Choroid plexus epithelial cell (primary cell): ENCODE measurements at places on chromosomes 16 and 17.

- DNase-seq = no peak
Measured at GRCh38 chr16:9365370-9365728, 273.9 kb downstream of the HAPSTR1 start.

GRCh38 chr16:12729448-12729847, 74.2 kb downstream of the CPPED1 start:
- DNase-seq = peak; percentile 66

DNA sequence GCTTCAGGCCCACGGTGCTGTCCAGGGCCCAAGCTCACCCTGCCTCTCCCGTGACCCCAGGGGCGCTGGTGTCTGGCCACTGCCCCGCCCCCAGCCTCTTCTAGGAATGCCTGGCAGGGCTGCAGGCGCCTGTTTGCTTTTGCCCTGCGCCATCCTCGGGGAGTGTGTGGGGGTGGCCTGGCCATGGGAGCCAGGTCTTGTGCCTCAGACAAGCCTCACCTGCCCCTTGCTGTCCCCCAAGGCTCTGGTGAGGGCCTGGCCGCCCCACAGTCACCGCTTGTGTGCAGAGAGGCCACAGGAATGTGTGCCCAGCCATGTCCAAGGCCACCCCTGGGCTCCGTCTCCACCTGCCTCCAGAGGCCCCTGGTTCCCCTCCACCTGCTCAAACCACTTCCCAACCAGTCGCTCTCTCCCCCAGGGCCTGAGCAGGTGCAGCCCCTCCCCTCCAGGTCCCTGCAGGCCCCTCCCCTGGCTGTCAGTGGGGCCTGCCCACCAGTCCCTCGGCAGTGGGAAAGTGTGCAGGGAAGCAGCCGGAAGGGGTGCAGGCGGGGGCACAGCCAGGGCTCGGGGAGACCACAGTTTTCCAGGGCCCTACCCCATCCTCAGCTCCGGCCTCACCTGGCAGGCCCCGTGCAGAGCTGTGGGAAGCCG, 841 bp upstream of the IGFALS start:
- no peak for DNase-seq

GRCh38 chr16:88072571-88073001, 121.4 kb downstream of the BANP start:
- DNase-seq = no peak

DNA sequence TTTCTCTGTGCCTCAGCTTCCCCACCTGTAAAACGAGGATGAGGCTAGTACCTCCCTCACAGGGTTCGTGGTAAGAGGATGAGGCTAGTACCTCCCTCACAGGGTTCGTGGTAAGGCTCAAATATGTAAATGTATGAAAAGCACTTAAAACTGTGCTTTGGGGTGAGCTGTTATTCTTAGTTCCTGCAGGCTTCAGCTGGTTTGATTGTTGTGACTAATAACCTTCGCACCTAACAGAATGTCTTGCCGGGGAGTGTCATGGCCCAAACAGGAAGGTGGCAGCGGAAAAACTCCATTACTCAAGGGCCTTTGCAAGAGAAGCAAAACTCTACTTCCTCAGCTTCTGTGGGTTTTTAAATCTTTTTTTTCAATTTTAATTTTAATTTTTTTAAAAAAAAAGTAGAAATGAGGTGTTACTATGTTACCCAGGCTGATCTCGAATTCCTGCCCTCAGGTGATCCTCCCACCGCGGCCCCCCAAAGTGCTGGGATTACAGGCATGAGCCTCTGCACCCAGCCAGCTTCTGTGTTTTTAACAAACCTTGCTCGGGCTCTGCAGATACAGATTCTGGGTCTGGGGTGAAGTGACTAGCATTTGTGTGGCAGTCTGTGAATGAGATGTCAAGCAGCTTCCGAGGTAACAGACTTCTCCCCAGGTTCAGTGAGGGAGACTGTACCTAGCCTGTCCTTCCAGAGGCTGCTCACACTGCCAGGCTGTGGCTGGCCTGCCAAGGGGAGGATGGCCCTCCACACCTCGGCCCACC, 103.0 kb downstream of the RAB11FIP4 start:
- no peak for DNase-seq

DNA sequence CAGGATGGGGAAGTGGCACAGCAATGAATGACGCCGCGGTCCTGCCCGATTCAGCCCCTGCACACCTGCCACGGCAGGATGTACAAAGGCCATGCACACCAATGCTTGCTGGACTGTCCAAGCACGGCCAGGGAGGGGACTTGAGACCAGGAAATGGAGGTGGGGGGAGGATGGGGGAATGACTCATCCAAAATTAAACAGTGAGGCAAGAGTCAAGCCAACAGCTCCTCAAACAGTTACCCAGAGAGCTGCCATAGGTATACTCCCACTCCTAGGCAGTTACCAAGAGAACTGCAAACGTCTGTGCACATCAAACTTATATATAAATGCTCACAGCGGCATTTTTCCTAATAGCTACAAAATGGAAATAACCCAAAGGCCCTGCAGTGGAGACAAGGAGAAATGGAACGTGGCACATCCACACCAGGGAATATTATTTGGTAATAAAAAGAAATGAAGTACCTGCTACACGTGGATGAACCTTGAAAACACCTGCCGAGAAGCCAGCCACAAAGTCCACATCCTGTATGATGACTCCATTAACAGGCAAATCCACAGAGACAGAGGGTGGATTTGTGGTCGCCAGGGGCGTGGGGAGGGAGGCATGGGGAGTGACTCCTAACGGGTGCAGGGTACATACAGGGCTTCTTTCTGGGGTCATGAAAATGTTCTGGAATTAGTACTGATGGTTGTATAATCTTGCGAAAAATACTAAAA, 54.1 kb downstream of the VAC14 start:
- DNase-seq = peak; percentile 83

DNA sequence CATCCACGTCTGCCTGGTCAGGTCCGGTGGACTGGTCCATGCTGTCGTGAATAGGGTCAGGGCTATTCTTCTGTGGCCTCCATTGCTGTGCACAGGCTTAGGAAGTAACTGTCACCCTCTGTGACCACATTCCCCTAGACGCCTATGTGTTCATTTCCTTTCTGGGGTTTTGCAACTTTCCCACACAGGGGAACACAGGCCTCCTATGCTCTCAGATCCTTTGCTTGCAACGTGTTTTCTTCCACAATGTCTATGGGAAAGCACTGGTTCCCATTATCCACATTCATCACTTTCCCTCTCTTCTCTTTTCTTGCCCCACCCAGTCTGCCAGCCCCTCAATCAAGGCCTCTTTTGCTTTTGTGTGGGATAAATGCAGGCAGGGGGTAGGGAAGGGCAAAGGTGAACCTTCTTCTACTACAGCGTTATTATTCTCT, 43.2 kb upstream of the DNAJA2 start:
- DNase-seq = no peak

GRCh38 chr17:22695228-22695619, 1002.9 kb downstream of the KCNJ18 start:
- DNase-seq = no peak

- peak; percentile 55 for DNase-seq
Measured at GRCh38 chr17:71337938-71338337, 782.9 kb upstream of the SOX9 start.

DNA sequence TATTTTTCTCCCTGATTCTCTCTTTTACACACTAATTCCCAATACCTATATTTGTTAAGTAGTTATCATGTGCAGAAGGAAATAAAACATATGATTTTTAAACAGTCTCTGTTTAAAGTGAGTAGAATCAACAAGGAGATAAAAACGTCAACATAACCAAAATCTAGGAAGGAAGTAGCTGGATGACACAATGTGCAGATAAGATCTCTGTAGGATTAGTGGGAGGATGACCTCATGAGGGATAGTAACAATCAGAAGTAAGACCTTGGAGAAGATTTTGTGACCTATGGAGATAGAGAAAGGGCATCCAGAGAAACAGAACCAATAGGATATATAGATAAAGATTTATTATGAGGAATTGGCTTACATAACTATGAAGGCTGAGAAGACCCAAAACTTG, 262.6 kb upstream of the CDH11 start:
- no peak for DNase-seq

DNA sequence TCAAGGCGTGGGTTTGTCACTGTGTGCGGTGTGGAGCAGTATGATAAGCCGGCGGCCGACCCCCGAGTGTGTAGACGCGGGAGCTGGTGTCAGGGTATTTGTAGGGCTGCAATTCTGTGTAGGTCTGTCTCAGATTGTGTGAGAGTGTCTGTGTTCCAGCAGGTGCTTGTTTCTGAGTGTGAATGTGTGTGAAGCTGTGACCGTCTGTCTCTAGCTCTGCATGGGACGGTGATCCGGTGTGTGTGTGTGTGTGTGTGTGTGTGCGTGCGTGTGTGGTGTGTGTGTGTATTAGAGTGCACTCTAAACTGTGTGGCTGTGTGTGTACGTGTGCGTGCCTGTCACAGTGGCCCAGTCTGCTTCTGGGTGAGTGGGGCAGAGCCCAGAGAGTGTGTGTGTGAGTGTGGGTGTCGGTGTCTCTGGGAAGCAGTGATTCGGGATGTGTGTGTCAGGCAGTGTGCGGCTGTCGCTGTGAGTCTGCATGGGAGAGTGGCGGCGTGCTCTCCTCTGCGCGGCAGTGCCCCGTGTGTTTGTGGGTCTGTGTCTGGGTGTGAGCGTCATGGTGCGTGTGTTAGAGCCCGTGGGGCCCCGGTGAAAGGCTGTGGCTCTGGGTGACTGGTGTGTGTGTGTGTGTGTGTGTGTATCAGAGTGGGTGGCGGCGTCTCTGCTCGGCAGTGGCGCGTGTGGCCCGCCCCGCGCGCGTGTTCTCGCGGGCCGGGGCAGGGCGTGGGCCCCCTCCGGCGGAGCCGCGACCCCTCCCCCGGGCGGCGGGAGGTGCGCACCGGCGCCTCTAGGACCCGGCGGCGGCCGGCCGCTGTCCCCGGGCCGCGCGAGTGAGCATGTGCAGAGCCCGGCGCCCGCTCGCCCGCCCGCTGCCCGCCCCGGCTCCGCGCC, at the start of gene WSCD1:
Gene WSCD1 (plus strand): TSS at position 841 of the 891 bp plus-strand sequence. CDS start 10,280 bp downstream, outside the sequence.
- no peak for DNase-seq

GRCh38 chr17:62933501-62934385, 32.3 kb upstream of the TANC2 start:
- peak; percentile 29 for DNase-seq

DNA sequence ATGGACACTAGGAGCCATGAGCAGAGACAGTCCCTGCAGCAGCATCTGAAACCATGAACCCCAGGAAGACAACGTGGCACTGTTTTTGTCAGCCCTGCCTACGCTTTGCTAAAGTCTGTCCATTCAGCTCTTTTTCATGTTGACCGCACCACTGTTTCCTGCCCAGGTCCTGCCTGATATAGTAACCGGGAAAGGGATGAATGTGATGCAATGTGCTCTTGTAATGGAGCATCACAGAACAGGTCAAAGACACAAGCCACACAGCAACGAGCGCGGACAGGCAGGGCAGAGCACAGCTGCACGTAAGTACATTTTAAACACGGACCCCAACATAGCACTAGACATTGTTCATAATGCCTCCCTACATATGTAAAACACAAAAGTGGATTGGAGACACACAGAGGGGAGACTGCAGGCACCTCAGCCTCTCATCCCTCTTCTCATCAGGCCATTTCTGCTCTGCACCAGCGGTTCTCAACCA, 16.9 kb upstream of the TNFRSF13B start:
- DNase-seq = peak; percentile 50

DNA sequence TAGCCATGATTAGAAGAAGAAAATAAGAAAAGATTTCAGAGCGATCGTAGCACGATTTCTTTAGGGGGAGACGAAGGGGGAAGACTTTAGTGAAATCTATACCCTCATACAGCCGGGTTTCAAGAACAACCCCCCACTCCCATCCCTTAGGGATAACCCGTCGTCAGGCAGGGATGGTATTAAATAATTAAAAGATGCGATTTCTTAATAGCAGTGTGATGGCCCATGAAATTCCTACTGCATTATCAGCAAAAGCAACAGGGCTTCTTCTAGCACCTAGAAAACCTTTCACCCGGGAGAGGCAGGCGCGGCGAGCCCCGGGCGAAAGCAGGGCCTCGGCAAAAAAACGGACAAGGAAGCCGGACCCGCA, 1.4 kb downstream of the CDH11 start:
- no peak for DNase-seq

GRCh38 chr17:14779241-14779640, 478.4 kb downstream of the HS3ST3B1 start:
- DNase-seq = no peak
